ENCODE measurements at places on chromosomes 1 and 21. TPM values are rescaled to one million over a fixed set of nuclear protein-coding genes. Genes with fewer than 3 reads are reported as not detected.

GRCh38 chr1:40153073-40153770 lies 8.0 kb upstream of the RLF start:
- H3K36me3 ChIP-seq: no peaks in the 10 kb centered on the region
- no peak overlapping the region for H3K27ac ChIP-seq
- DNase-seq: peak; percentile 69

- no peak overlapping the region for H3K27ac ChIP-seq
- H3K4me1 ChIP-seq: peaks cover 34% of the 10 kb centered on the region
- DNase-seq: no peak
- peaks cover 10% of the 10 kb centered on the region for H3K36me3 ChIP-seq
These were observed 9.2 kb downstream of the PTPRF start for GRCh38 chr1:43539726-43540434.

DNA sequence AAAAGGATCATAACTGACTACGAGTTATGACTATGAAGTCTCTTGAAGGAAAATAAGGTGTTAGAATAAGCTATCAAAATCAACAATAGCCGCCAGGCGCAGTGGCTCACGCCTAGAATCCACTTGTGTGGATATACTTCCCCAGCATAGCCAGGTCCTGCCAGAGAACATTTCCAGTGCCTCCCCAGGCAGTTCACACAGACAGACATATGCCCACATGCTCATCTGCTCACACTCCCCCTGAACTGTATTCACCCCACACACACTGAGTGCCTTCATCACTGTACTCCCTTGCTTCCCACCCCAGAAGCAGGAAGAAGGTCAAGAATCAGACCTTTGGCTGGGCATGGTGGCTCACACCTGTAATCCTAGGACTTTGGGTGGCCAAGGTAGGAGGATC lies 6.5 kb downstream of the RERE start:
- H3K4me1 ChIP-seq: peaks cover 39% of the 10 kb centered on the region
- no peak for DNase-seq
- H3K27me3 ChIP-seq: no peaks in the 10 kb centered on the region
- no peaks in the 10 kb centered on the region for H3K36me3 ChIP-seq
- no peak overlapping the region for H3K27ac ChIP-seq

- H3K36me3 ChIP-seq: peaks cover 6% of the 10 kb centered on the region
- H3K4me3 ChIP-seq: peak overlapping the region; percentile 49
- no peak for DNase-seq
- H3K27me3 ChIP-seq: no peaks in the 10 kb centered on the region
These were observed 2.8 kb downstream of the ZBTB8OS start for GRCh38 chr1:32647308-32648134.

GRCh38 chr1:223062177-223062576 lies 80.9 kb downstream of the TLR5 start:
- H3K4me3 ChIP-seq: no peak overlapping the region
- no peaks in the 10 kb centered on the region for H3K4me1 ChIP-seq
- peaks cover 10% of the 10 kb centered on the region for H3K27me3 ChIP-seq
- no peak overlapping the region for H3K27ac ChIP-seq
- no peaks in the 10 kb centered on the region for H3K36me3 ChIP-seq

GRCh38 chr1:26785611-26786436 lies 1.9 kb upstream of the PIGV start:
- H3K4me3 ChIP-seq: no peak overlapping the region
- no peaks in the 10 kb centered on the region for H3K27me3 ChIP-seq

DNA sequence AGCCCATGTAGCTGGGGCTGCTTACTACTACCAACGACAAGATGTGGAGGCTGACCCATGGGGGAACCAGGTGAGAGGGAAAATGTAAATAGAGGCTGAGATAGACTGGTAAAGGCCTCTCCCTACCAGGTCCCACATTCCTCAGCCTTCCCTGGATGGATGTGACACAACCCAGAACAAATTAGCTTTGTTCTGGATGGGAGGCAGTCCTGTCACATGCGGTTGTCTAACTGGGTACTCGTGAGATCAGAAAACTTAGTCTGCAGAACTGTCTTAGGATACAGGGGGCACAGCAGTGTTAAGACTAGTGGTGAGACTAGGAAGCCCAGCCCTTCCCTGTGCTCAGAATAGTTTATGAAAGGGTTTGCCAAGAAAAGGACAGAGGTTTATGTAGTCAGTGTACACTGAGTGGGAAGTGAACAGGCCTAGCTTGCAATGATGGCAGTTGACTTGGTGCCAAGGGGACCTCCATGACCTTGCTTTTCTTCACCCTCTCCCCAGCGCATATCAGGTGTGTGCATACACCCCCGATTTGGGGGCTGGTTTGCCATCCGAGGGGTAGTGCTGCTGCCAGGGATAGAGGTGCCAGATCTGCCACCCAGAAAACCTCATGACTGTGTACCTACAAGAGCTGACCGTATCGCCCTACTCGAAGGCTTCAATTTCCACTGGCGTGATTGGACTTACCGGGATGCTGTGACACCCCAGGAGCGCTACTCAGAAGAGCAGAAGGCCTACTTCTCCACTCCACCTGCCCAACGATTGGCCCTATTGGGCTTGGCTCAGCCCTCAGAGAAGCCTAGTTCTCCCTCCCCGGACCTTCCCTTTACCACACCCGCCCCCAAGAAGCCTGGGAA lies 8.4 kb downstream of the MMACHC start:
- H3K4me1 ChIP-seq: no peaks in the 10 kb centered on the region
- no peak overlapping the region for H3K4me3 ChIP-seq
- DNase-seq: no peak
- peaks cover 37% of the 10 kb centered on the region for H3K36me3 ChIP-seq

DNA sequence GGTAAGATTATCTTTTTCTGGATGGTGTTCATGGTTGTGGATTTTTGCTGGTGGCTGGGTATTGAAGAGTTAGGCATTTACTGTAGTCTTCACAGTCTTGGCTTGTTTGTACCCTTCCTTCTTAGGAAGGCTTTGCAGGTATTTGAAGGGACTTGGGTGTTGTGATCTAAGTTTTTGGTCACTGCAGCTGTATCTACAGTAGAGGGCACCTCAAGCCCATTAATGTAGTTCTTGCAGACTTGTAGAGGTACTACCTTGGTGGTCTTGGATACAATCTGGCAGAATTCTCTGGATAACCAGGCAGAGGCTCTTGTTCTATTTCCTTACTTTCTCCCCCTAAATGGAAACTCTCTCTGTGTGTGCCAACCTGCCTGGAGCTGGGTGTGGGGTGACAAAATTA lies 155.8 kb upstream of the BRINP3 start:
- H3K27ac ChIP-seq: no peak overlapping the region
- no peak overlapping the region for H3K4me3 ChIP-seq
- DNase-seq: peak; percentile 25
- H3K4me1 ChIP-seq: no peaks in the 10 kb centered on the region
- H3K27me3 ChIP-seq: peaks cover 3% of the 10 kb centered on the region
- H3K36me3 ChIP-seq: no peaks in the 10 kb centered on the region

DNA sequence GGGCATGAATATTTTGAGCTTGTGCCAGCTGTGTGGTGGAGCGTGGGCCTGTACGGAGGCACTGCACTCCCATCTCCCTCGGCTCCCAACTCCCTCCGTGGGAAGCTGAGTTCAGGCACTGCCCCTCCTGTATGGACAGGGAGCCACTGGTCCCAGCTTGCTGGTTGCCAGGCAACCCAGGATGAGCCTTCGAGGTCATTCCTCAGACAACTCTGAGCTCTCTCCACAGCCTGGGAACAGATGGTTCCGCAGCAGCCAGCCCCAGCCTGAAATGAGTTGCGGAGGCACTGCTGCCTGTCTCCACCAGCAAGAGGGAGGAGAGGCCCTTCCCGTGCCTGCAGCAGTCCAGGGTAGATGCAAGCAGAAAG lies 58.4 kb upstream of the TENT5B start:
- H3K4me3 ChIP-seq: no peak overlapping the region
- no peaks in the 10 kb centered on the region for H3K27me3 ChIP-seq
- no peak for DNase-seq
- H3K4me1 ChIP-seq: peaks cover 8% of the 10 kb centered on the region
- H3K36me3 ChIP-seq: no peaks in the 10 kb centered on the region

DNA sequence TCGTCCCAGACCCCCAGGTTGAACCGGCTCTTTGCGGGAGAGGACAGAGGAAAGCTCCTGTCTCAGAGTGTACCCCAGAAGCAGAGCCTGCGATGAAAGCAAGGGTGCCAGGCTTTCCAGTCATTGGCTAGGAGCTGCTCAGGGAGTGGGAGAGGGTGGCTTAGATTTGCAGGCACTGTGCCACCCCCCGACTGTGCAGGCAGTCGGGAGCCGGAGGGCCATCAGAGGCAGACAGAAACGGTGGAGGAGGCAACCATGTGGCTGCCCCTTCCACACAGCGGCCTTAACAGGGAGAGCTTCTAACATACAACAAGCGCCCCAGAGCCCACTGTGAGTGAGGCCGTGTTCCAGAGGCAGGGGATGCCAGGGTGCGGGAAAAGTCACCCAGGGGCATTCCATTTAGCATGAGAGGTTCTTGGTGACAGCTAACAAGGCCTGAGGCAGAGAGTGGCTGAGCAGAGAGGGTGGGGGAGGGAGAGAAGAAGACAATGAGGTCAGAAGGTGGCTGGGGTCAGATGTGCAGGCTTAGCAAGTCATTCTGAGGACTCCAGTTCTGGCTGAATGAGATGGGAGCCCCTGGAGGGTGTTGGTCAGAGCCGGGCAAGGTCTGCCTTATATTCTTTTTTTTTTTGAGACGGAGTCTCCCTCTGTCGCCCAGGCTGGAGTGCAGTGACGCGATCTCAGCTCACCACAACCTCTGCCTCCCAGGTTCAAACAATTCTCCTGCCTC lies 9.5 kb upstream of the C1orf167 start:
- H3K27me3 ChIP-seq: no peaks in the 10 kb centered on the region
- H3K36me3 ChIP-seq: no peaks in the 10 kb centered on the region
- no peaks in the 10 kb centered on the region for H3K4me1 ChIP-seq
- H3K4me3 ChIP-seq: no peak overlapping the region
- DNase-seq: no peak

DNA sequence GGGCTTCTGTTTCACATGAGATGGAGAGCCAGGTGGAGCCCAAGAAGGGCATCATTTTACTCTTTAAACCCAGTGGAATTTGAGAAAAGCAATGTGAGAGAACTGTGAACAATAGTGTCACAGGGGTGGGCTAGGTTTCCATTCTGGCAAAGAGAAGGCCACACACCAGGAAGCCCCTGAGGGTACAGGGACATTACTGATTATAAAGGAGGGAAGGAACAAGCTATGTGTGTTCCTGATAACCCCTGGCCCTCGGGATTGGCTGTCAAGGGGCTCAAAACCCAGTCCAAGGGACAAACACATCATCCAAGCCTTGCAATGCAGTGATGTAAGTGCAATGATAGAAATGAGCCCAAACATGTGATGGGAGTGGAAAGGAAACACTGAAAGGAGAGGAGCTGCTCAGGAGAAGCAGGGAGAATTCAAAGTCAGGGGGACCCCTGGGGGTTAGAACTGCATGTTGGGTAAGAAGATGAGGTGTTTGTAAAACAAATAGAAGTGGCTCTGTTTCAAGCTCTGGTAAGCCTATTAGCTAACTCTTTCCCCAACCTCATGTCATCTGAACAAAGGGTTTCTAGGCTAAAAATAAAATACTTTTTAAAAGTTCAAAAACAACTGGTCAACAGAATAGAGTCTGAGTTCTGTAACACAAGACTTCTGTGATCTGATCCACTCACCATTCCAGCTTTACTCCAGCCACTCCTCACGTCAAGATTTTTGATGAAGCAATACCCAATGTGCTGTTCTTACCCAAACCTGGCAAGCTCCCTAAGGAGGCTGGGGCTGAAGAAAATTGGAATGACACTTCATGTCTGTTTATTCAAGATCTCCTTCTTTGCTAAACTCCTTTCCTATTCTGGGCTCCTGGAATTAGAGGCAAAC lies 51.1 kb upstream of the IL12RB2 start:
- H3K27ac ChIP-seq: no peak overlapping the region
- DNase-seq: no peak
- H3K27me3 ChIP-seq: no peaks in the 10 kb centered on the region
- H3K4me3 ChIP-seq: no peak overlapping the region

DNA sequence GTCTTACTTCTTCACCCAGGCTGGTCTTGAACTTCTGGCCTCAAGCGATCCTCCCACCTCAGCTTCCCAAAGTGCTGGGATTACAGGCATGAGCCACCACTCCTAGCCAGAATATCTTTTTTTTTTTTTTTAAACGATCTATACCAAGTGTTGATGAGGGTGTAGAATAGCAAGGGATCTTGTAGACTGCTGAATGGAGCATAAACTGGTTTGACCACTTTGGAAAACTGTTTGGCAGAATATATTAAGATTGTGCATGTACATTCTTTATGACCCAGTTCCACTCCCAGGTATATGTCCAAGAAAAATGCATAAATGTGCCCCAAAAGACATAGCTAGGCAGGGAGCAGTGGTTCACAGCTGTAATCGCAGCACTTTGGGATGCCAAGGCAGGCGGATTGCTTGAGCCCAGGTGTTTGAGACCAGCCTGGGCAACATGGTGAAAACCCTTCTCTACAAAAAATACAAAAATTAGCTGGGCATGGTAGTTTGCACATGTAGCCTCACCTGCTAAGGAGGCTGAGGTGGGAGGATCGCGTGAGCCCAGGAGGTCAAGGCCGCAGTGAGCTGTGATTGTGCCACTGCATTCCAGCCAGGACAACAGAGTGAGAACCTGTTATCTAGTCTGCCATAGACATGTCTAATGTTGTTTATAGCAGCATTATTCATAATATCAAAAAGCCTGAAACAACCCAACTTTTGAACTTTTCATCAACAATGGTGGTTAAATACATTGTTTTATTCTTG lies 184.0 kb downstream of the VPS13D start:
- peaks cover 21% of the 10 kb centered on the region for H3K36me3 ChIP-seq
- DNase-seq: peak; percentile 65
- peaks cover 18% of the 10 kb centered on the region for H3K4me1 ChIP-seq
- no peak overlapping the region for H3K4me3 ChIP-seq

DNA sequence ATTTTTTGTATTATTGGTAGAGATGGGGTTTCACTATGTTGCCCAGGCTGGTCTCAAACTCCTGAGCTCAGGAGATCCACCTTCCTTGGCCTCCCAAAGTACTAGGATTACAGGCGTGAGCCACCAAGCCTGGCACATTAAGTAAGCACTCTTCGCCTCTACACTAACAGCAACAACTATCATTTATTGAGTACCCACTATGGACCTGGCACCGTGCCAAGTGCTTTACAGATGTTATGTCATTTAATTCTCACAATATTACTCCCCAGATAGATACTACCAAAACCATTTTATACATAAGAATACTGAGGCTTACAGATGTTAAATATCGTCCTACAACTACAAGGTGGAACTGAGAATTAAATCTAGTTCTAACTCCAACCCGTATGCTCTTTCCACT lies 50.1 kb downstream of the TUT4 start:
- no peak overlapping the region for H3K4me3 ChIP-seq
- H3K27me3 ChIP-seq: no peaks in the 10 kb centered on the region
- H3K36me3 ChIP-seq: no peaks in the 10 kb centered on the region
- H3K4me1 ChIP-seq: no peaks in the 10 kb centered on the region
- H3K27ac ChIP-seq: no peak overlapping the region

- no peaks in the 10 kb centered on the region for H3K27me3 ChIP-seq
- no peak overlapping the region for H3K4me3 ChIP-seq
These were observed 93.5 kb upstream of the SIM2 start for GRCh38 chr21:36605426-36605825.

Gene AGT
- not detected for total RNA-seq

Gene FOXD3
- 0.17 TPM for total RNA-seq

Gene KRTAP21-2
- total RNA-seq: not detected

Gene TMCC2
- 8.7 TPM for total RNA-seq

Gene SMG7
- total RNA-seq: 25.5 TPM

Gene KCNAB2
- 26.4 TPM for total RNA-seq

Gene CASQ2
- total RNA-seq: 0.17 TPM

Gene BACE2
- 89.2 TPM for total RNA-seq

Gene PRAMEF7
- not detected for total RNA-seq

Gene HSD3B1
- total RNA-seq: not detected
